ENCODE measurements at places on chromosomes 4 and X.

DNA sequence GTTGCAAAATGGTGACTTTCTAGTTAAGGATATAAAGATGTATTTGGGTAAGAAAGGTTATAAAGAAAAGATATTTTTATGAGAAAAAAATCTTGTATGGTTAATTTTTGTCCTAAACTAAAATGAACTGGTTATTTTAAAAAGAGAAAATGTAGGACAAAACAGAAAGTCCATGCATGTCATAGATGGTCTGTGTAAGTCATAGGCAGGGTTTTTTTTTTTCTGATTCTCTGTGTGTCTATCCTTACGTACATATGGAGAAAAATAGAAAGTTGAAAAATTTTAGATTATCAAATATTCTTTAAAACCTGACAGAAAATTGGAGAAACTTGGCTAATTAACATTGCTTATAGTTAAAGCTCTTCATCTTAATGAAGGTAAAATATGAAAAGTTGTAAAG lies 493.4 kb downstream of the IQCM start:
- DNase-seq, result no peak

DNA sequence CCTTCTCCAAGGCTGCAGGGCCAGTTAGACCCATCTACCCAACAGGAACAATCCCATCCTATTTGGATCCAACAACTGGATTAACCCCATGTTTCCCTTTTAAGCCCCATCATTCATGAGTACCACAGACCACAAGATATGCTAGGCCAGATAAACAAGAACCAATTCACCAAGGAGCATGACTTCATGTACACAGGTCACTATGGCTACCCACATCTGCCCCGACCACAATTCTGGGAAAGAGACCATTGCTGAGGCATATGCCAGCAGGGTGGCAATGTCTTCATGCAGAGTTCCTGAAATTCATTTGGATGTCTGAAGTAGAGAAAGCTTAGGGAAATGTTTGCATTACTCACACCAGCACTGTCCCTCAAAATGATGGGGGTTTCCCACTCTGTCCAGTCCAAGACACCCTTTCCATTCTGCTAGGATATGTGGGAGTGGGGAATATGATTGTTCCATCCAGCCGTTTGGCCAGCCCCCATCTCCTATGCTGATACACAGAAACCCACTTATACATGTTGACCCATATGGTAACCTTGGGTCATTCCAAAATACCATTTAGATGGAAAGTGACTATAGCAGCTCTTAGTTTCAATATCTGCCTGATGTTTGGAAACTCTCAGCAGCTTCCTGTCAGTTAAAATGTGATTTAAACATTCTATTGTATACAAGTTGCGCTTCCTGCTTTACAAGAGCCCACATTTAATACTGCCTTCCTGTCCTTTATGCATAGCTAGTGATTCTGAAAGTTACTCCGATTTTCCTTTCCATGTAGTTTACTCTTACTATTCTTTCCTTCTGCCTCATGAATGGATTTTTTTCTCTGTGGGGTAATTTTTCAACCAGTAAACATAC lies 129.0 kb downstream of the AMMECR1 start:
- no peak for DNase-seq

DNA sequence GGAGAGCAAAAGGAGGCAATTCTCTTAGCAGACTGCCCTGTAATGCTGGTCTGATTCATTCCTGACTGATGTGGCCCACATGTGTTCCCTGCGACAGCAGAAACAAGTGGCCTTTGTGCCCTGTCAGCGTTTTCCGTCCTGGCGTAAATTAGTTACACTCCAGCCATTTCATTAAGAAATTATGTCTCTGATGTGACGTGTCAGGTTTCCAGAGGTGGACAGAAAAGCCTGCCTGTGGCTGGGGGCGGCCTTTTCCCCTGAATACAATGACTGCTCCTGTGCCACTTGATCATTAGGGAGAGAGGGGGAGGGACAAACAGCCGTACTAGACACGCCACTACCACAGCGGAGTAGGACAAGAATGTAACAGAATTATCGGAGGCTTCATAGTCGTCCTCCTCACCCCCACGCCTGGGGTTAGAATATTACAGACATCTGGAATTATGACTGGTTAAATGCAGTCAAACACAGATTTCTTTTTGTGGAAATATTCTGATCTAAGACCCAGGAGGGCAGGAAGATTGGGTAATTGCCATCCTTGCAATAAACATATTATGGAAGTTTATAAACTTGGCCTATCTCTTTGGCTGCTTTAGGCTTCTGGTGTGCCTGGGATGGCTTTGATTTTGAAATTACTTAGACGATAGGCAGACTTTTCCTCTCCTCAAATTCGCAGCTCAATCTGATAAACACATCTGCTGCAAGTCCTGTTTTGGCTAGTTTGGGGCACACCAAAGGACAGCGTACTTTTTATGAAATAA lies 146.2 kb upstream of the BCOR start:
- DNase-seq, result no peak

DNA sequence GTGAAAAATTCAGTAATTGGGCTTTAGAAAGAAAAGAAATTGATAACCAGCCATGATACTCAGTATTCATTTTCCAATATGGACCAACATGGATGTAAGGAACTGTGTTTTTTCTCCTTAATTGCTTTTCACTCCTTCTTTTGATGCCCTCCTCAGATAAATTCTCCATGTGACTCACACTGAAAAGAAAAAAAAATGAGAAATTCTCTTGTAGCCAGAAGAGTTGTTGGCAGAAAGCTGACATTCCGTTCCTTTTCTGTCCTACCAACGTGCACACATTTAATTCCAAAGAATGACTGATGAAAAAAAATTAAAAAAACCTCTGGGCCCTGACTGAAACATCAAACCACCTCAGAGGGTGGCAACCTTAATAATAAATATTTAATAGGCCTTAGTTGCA lies 153.1 kb downstream of the AMELX start:
- no peak for DNase-seq

DNA sequence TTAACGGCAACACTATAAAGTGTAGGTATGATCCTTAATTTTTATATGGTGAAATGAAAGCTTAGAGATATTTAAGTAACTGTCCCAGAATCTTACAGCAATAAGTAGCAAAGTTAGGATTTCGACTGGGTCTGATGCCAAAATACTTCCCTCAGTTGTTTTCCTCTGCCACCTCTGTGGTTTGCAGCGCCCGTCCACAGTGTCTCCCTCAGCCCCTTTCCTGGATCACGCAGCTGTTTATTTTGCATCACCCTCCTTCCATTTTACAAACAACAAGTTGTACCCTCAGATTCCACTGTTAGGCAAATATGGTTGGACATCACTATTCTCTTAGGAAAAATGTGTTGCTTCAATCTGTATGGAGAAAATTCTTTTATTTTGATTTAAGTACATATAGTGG lies 56.1 kb downstream of the RAPGEF2 start:
- no peak for DNase-seq

- DNase-seq, result no peak
These were observed 769 bp downstream of the TCEAL1 start for GRCh38 chrX:103629318-103630170.

GRCh38 chr4:80294206-80294605 lies 27.7 kb downstream of the FGF5 start:
- no peak for DNase-seq

- DNase-seq, result no peak
These were observed 477 bp downstream of the SLC35A2 start for GRCh38 chrX:48910926-48911411.
